SK-N-SH (cell line): ENCODE measurements at places on chromosomes 16 and 17. TPM values are rescaled to one million over a fixed set of nuclear protein-coding genes. Genes with fewer than 3 reads are reported as not detected.

The NPIPA8 gene
- 15.8 and 19.1 TPM in 2 replicates for polyA plus RNA-seq

The DNAAF1 gene
- polyA plus RNA-seq, result 0.26 and 0.35 TPM in 2 replicates

The KRT12 gene
- polyA plus RNA-seq, result not detected in 2 replicates

The ZDHHC1 gene
- polyA plus RNA-seq, result 14.2 and 15.8 TPM in 2 replicates

The TBC1D3I gene
- 0.05 TPM in 1 of 2 replicates, not detected in the other for polyA plus RNA-seq

The MRM1 gene
- 9.8 and 10.9 TPM in 2 replicates for polyA plus RNA-seq

The CDT1 gene
- polyA plus RNA-seq, result 3.1 and 6.1 TPM in 2 replicates

The CORO6 gene
- 18.4 and 28.1 TPM in 2 replicates for polyA plus RNA-seq

The LPCAT2 gene
- polyA plus RNA-seq, result 9.1 and 14.5 TPM in 2 replicates

The NOMO2 gene
- 178 and 202 TPM in 2 replicates for polyA plus RNA-seq

The CCL7 gene
- polyA plus RNA-seq, result 0.50 and 0.72 TPM in 2 replicates

The KRT17 gene
- 0.19 and 0.39 TPM in 2 replicates for polyA plus RNA-seq

The CPHXL2 gene
- not detected in 2 replicates for polyA plus RNA-seq

The HSD17B2 gene
- polyA plus RNA-seq, result not detected in 2 replicates

The POLR2C gene
- polyA plus RNA-seq, result 160 and 178 TPM in 2 replicates

The TAC4 gene
- not detected in 2 replicates for polyA plus RNA-seq

The ODAD4 gene
- polyA plus RNA-seq, result 1.1 and 1.6 TPM in 2 replicates

The SRR gene
- polyA plus RNA-seq, result 18.5 and 20.2 TPM in 2 replicates

The MT1M gene
- polyA plus RNA-seq, result 0.45 and 1.3 TPM in 2 replicates

The SMPD3 gene
- 0.19 and 0.38 TPM in 2 replicates for polyA plus RNA-seq

The HAS3 gene
- 38.7 and 52.4 TPM in 2 replicates for polyA plus RNA-seq

The SPOP gene
- 43.5 and 54.0 TPM in 2 replicates for polyA plus RNA-seq

The CLN3 gene
- polyA plus RNA-seq, result 17.3 and 18.5 TPM in 2 replicates

The KCTD11 gene
- 9.5 and 12.1 TPM in 2 replicates for polyA plus RNA-seq

The CYGB gene
- polyA plus RNA-seq, result 1.7 and 3.7 TPM in 2 replicates

The CTF1 gene
- 35.9 and 45.7 TPM in 2 replicates for polyA plus RNA-seq

The CACNG1 gene
- not detected in 2 replicates for polyA plus RNA-seq

The ZNF423 gene
- polyA plus RNA-seq, result 1.2 and 1.9 TPM in 2 replicates

The SUPT6H gene
- polyA plus RNA-seq, result 26.7 and 26.9 TPM in 2 replicates

The CRYBA1 gene
- polyA plus RNA-seq, result not detected in 2 replicates

The RPGRIP1L gene
- 5.7 and 6.5 TPM in 2 replicates for polyA plus RNA-seq

The HOXB13 gene
- not detected in 2 replicates for polyA plus RNA-seq

The IRX5 gene
- polyA plus RNA-seq, result 1.0 and 1.4 TPM in 2 replicates

The SLFN12L gene
- not detected in 2 replicates for polyA plus RNA-seq

The CDH1 gene
- polyA plus RNA-seq, result not detected in 2 replicates

The NOXO1 gene
- polyA plus RNA-seq, result 0.19 and 0.21 TPM in 2 replicates

The CCL4 gene
- polyA plus RNA-seq, result not detected in 2 replicates

The TNP2 gene
- not detected in 2 replicates for polyA plus RNA-seq

The GDE1 gene
- 37.0 and 40.5 TPM in 2 replicates for polyA plus RNA-seq

The SMIM36 gene
- not detected in 2 replicates for polyA plus RNA-seq

The ALDH3A1 gene
- 0.52 and 0.79 TPM in 2 replicates for polyA plus RNA-seq

The ENGASE gene
- 30.1 and 30.4 TPM in 2 replicates for polyA plus RNA-seq

The PPP1R1B gene
- 0.05 and 0.07 TPM in 2 replicates for polyA plus RNA-seq

The SLC16A11 gene
- polyA plus RNA-seq, result 0.12 and 0.18 TPM in 2 replicates

The RPL38 gene
- 816 and 4,154 TPM in 2 replicates for polyA plus RNA-seq
